ENCODE measurements at places on chromosomes 6 and 20.

GRCh38 chr20:21534453-21534852, 20.6 kb upstream of the NKX2-2 start:
- DNase-seq = no peak

DNA sequence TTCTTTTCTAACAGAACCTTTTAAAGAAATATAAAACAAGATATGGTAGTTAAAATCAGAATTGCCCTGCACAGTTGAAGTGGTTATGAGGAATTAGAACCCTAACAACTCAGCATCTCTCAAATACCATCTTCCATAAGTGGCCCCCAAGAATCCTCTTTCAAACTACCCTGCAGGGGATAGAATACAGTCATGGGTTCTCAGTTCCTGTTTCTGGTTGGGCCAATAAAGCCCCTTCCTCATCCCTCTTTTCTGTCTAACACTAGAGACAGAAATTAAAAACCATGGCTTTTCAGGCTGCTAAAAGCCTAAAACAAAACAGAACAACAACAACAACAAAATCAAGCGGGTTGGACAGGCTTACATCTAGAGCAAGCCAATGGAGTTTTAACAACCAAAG, 6.7 kb upstream of the LCA5 start:
- DNase-seq = no peak

- DNase-seq = no peak
Observed at GRCh38 chr6:72940265-72940664, 285.0 kb downstream of the KHDC1L start.

DNA sequence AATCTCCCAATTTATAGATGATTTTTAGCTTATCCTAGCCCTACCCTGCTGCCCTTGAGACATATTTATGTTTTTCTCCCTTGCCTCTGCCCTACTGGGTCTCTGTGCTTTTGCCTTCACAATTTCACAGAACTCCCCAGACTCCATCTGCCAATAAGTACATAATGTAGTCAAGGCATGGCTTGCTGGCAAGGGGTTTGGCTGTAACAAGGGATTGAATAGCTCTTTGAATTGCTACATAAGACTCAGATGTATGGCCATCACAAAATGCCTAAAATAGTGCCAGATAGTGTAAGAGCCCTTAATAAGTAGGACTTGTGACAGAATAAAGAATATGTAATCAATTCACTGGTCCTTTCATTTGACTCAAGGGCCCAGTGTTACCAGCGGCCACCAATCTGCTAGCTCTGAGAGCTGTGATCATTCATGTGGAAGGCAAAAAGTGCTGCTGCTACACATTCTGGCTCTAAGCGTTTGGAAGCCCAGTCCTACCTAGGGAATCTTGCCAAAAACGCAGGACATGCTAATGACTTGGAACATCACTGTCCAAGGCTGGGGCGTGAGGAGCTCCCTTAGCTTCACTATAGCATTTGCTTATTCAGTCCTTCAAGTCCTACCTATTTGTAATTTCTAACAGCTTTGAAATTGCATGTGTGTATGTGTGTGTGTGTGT, 20.5 kb downstream of the CLVS2 start:
- DNase-seq = no peak

GRCh38 chr6:70412252-70413113, 825 bp upstream of the FAM135A start:
- no peak for DNase-seq

- no peak for DNase-seq
Observed at GRCh38 chr6:75424618-75425548, 68.7 kb downstream of the FILIP1 start.

DNA sequence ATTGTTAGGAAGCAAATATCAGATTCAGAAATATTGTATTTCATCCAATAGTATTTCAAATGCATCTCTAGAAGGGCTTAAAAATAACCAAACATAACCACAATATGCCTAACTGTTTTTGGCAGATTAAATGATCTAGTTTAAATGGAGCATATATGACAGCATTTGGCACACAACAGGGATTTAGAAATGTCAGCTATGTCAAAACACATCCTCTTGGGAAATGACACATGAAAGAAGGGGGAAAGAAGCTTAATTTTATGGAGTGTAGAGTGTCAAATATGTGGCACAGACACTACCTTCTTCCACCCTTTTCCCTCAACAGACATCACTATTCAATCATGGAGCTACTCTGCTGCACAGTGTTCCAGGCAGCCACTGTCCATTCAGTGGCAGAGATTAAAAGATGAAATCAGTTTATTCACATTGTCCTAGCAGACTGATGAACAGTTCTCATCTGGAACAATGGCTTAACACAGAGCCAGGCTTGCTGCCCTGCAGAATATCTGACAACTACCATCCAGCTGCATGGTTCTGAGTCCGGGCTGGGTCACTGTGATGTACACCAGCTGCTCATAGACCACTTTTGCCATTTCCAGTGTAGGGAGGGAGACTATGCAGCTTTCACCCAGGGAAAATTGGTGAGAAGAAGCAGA, 349.8 kb downstream of the DHX35 start:
- DNase-seq = no peak

- no peak for DNase-seq
Observed at GRCh38 chr6:150033207-150033771, 8.0 kb upstream of the RAET1L start.

DNA sequence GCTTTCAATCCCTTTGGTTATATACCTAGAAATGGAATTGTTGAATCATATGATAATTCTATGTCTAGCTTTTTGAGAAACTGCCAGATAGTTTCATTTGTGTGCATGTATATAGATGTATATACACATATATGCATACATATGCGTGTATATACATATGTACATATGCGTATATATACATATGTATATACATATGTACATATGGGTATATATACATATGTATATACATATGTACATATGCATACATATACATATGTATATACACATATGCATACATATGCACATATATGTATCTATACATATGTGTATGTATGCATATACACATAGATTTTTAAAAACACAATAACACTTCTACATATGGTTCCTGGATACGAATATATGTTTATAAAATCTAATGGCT, 8.4 kb downstream of the SF3B5 start:
- DNase-seq = no peak

GRCh38 chr20:48697845-48698491, 129.8 kb downstream of the PREX1 start:
- DNase-seq = no peak

DNA sequence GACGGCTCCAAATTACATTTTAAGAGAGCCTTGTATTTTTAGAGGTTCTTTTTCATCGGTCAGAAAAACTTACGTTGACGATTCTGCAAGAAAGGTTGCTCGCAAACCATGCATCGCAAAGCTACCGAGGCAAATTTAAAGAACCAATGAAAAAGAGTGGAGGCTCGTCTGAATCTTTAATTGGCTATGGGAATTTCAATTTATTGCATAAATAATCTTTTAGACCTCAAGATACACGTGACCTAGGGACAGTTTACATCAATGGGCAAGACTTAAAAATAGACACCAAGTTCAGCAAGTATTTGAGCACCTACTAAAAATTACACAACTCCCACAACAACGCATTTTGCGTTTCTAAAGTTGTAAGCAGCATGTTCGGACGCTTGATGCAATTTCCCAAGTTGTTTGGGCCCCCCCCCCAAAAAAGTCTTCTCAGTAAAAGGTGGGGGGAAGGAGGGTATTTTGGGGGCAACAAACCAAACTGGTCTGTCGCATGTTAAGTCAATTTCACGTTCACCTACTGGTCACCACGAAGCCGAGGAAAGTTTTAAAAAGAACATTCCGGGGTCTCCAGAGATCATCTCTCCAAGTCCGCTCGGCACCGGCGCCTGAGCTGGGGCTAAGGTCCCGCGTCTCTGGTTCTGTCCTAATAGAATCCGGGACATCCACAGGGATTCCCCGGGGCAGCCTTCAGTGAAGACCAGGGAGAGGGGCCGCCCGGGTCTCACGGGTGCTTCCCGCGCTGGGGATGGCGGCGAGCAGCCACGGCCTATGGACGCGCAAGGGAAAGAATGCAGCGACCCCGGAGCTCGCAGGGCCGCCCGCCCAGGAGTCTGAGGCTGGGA, 851 bp downstream of the SNX5 start:
- DNase-seq = no peak

- DNase-seq = no peak
Observed at GRCh38 chr20:24697411-24697810, 228.0 kb downstream of the SYNDIG1 start.

GRCh38 chr6:163414946-163415619, 565 bp downstream of the QKI start:
- DNase-seq = no peak

DNA sequence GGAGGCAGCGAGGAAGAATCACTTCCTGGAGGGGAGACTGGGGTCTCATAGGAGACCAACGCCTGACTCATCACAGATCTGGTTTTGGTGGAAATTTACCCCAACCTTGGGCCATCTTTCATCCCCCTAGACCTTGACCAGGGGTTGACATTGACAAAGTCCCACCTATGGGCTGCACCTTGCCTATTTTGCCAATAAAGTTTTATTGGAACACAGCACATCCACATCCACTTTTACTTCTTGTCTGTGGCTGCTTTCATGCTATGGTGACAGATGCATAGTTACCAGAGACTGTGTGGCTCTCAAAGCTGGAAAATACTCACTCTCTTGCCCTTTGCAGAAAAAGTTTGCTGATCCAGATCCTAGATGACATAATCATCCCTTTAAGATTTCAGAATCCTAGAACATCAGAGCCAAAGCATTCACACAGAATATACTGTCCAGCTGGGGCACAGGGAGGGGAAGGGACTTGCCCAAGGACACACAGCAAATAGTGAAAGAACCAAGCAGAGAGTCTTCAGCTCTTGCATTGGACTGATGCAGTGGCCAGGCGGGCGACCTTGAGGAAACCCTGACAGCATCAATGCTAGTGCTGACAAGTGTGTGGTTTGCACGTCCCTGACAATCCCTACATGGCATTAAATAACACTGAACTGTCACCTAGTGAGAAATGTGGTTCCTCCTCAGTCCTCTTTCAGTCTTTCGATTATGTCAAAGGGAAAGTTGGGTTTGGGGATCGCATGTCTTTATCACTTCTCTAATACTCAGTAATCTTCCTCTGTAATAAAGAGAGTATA, 41.2 kb downstream of the CD40 start:
- no peak for DNase-seq

DNA sequence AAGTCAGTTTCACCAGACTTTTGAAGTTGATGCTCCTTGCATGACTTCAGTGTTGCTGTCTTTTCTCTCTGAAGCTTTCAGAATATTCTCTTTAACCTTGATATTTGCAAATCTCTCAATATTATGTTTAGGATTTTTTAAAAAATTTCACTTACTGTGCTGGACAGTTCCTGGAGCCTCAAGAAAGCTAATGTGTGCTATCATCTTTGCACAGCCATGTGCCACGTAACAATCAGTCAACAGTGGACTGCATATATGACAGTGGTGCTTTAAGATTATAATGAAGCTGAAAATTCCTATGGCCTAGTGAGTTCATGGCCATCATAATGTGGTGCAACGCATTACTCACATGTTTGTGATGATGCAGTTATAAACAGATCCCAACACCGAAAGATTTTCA, 59.1 kb upstream of the OGFRL1 start:
- DNase-seq = no peak

DNA sequence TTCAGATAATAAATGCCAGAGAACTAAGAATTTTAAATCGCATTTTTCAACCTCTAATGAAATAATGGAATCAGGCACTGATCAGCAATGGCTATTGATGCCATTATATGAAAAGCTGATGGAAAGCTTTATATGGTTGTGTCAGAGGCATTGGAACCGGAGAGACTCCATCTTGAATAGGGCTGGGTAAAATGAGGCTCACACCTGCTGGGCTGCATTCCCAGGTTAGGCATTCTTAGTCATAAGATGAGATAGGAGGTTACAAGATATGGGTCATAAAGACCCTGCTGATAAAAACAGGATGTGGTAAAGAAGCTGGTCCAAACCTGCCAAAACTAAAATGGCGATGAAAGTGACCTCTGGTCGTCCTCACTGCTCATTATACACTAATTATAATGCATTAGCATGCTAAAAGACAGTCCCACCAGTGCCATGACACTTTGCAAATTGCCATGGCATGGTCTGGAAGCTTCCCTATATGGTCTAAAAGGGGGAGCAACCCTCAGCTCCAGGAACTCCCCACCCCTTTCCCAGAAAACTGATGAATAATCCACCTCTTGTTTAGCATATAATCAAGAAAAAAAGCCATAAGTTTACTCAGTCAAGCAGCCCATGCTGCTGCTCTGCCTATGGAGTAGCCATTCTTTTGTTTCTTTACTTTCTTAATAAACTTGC, 40.2 kb upstream of the CD83 start:
- DNase-seq = no peak

GRCh38 chr6:129500958-129501739, 208.8 kb downstream of the ARHGAP18 start:
- DNase-seq = no peak

DNA sequence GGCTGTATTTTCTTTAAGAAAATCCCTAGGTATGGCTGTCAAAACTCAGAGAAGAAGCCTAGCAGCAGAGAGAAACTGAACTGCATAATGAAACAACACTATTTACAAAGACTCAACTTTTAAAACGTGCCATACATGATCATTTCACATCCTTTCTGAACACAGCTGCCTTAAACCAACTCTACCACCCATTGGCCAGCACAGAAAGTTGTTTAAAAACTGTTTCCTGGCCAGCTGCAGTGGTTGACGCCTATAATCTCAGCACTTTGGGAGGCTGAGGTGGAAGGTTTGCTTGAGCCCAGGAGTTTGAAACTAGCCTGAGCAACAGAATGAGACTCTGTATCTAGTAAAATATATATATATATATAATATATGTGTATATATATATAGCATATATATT, 336.4 kb upstream of the SOX4 start:
- no peak for DNase-seq

DNA sequence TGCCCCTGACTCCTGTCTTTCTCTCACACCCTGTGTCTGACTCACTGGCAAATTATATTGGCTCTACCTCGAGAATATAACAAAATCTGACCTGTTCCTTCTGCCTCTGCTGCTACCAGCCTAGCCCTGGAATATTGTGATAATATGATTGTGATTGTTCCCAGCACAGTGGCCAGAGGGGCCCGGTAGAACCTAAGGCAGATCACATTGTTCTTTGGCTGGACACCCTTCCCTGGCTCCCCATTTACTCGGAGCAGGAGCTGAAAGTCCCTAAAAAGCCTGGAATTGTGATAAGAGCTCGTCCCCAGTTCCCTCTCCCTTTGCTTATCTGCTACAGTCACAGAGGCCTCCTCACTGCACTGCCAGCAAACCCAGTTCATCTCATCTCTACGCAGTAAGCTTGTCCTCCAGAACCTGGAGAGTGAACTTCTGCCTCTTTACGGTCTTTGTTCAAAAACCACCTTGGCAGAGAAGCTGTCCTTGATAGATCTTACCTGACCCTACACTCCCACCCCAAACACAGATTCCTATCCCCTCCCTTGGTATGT, 21.8 kb downstream of the SERPINB6 start:
- DNase-seq = no peak

DNA sequence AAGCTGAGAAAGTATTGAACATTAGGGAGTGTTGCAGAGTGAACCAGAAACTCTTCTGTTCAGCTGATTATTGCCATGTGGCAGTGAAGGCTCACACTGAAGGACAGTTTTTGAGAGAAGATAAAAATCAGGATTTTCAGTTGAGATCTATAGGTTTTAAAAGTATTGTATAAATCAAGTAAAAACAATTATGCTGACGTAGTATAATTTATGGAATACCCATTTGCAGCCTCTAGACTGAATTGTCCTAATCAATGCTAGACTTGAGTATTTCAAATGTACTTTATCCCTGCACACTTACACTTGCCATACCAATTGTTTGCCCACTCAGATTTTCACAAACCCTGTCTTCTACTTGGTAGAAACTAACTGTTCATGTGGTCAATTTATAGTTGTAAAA, 245.8 kb downstream of the FRK start:
- DNase-seq = no peak

- no peak for DNase-seq
Observed at GRCh38 chr6:168216117-168216516, 103.5 kb downstream of the DACT2 start.

GRCh38 chr20:48908656-48909319, 12.7 kb upstream of the ARFGEF2 start:
- DNase-seq = no peak
